ENCODE measurements at places on chromosomes 6 and 20. TPM values are rescaled to one million over a fixed set of nuclear protein-coding genes. Genes with fewer than 3 reads are reported as not detected.

GRCh38 chr6:135440087-135440792 is 57.3 kb downstream of the AHI1 start:
- H3K27me3 ChIP-seq = no peaks in the 10 kb centered on the region
- peak; percentile 19 for DNase-seq
- peaks cover 18% of the 10 kb centered on the region for H3K36me3 ChIP-seq
- H3K4me1 ChIP-seq = peaks cover 4% of the 10 kb centered on the region

DNA sequence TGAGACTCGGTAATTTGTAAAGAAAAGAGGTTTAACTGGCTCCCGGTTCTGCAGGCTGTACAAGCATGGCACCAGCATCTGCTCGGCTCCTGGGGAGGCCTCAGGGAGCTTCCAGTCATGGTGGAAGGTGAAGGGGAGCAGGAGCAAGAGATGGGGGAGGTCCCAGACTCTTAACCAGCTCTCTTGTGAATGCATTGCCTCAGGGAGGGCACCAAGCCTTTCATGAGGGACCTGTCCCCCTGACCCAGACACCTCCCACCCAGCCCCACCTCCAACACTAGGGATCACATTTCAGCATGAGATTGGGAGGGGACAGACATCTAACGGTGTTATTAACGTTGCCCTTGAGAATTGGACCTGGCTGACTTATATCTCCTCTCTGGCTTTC is 68.6 kb downstream of the PTPN1 start:
- H3K27ac ChIP-seq = no peak overlapping the region
- DNase-seq = no peak
- no peak overlapping the region for H3K4me3 ChIP-seq
- H3K27me3 ChIP-seq = no peaks in the 10 kb centered on the region

DNA sequence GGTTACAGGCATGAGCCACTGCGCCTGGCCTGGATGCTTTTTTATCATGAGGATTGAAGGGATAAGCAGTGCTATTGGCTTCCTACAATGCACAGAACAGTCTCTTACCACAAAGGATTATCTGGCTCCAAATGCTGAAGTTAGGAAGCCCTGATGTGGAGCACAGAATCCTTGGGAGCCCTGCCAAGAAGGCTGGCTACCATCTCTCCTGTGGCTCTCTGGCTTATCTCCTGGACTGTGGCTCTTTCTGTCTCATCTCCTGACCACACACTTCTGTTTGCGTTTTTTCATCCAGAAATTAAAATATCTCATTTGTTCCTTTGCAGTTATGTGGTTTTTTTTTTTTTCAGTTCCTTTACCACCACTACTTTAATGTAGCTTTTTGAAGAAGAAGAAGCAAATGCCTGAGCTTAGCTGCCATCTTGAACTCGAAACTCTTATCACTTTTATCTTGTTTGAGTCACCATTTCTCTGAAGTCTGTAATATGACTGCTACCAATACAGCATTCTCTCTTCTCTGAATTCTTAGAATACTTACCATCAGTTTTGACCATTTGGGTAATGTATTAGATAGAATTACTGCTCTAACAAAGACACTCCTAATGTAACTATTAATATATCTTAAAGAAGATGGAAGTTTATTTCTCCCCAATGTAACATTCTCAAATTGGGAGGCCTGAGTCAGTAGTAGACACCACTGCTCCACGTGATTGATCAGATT is 1044.7 kb downstream of the KIF16B start:
- H3K36me3 ChIP-seq = no peaks in the 10 kb centered on the region
- DNase-seq = no peak
- no peaks in the 10 kb centered on the region for H3K4me1 ChIP-seq

GRCh38 chr6:79984261-79984660 is 20.2 kb upstream of the TTK start:
- H3K27me3 ChIP-seq = no peaks in the 10 kb centered on the region
- H3K4me3 ChIP-seq = no peak overlapping the region
- H3K36me3 ChIP-seq = no peaks in the 10 kb centered on the region
- H3K27ac ChIP-seq = no peak overlapping the region
- no peaks in the 10 kb centered on the region for H3K4me1 ChIP-seq

DNA sequence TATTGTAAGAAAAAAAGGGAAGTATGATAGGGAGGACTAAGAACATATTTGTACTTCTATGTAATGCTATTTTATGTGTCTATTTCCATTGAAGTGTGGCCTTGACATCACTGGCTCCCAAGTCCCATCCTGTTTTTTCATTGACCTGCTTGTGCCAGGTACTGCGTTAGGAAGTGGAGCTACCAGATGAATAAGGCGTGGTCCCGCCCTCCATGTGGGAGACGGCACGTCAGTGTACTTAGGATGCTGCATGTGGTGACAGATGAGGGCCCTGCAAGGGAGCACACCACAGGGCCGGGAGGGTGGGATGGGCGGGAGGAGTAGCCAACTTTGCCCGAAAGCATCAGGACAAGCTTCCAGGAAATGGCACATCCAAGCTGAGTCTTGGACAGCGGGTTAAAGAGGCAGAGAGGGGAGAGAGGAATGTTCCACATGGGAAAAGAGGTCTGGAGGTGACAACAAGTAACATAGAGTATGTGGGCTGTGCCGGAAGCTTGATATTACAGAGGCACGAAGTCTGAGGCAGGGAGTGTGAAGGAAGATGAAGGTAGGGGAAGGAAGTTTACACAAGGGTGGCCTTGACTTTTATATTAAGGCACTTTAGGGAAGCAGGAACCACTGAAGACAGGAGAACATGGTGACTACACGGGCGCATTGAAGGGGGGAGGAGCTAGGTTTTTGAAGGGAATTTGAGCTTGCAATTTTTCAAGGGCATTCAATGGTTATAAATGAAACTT is 140.6 kb downstream of the MTHFD1L start:
- H3K4me3 ChIP-seq = no peak overlapping the region
- no peaks in the 10 kb centered on the region for H3K27me3 ChIP-seq
- no peak overlapping the region for H3K27ac ChIP-seq

GRCh38 chr6:47473791-47474346 is 3.7 kb upstream of the CD2AP start:
- H3K4me1 ChIP-seq = no peaks in the 10 kb centered on the region
- H3K27me3 ChIP-seq = no peaks in the 10 kb centered on the region
- H3K27ac ChIP-seq = no peak overlapping the region
- peaks cover 6% of the 10 kb centered on the region for H3K36me3 ChIP-seq
- no peak overlapping the region for H3K4me3 ChIP-seq

DNA sequence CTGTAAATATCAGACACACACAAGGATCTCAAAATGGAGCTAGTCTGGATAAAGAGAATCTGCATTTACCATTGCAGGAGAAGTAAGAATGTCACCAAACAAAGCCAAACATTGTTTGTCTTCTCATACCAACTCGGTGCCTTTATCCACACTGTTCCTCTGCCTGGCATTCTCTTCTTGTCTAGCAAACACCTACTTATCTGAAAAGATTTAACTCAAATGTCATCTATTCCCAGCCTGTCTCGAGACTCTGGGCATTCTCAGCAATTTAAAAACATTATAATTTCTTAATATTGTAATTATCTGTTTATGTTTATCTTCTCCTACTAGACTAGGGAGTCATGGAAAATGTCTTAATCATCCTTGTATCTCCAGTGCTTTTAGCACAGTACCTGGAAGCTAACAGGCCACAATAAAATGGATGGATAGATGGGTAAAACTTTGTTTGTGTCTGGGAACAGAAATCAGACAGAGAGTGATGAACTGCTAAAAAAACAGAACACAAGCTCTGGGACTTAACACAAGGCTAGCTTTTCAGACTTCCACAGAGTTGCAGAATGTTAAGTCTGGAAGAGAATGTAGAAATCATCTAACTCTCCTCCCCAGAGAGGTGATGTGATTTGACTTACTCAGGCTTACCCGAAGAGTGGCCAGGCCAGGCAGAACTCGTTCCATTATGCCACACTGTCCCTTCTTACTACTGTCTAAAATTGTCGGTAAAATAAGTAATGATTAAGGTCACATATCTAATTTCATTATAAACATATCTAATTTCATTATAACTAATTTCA is 42.3 kb upstream of the FAM83C start:
- H3K36me3 ChIP-seq = peaks cover 3% of the 10 kb centered on the region
- H3K27ac ChIP-seq = no peak overlapping the region
- DNase-seq = no peak
- peaks cover 25% of the 10 kb centered on the region for H3K4me1 ChIP-seq
- H3K27me3 ChIP-seq = no peaks in the 10 kb centered on the region

DNA sequence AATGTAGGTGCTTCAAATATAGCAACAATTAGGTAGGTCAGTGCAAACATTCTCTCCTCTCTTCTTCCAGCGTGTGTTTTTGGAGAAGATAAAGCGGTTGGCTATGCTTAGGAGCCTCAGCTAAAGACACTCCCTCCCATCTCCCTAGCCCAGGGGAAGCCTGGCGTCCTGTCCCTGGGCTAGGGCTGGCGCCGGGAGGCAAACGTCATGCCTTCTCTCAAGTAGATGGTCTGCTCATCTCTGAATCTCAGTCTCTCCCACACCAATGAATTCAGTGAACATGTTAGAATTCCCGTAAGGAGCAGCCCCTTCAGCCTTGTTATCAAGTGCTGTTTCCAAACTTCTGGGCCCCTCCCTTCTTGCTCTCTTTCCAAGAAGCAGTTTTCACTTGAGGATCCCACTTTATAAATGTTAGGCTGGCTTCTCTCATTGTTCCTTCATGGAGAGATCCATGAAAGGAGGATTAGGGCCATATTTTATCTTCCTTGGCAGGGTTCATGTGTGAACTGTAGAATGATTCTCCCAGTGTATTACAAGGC is 142.8 kb downstream of the CLIC5 start:
- H3K4me1 ChIP-seq = peaks cover 13% of the 10 kb centered on the region
- DNase-seq = no peak
- H3K27me3 ChIP-seq = no peaks in the 10 kb centered on the region
- H3K4me3 ChIP-seq = no peak overlapping the region

- no peak for DNase-seq
- H3K27me3 ChIP-seq = no peaks in the 10 kb centered on the region
- H3K27ac ChIP-seq = no peak overlapping the region
- H3K4me3 ChIP-seq = no peak overlapping the region
- H3K4me1 ChIP-seq = no peaks in the 10 kb centered on the region
Observed at GRCh38 chr6:128731249-128732165, 151.4 kb upstream of the LAMA2 start.

DNA sequence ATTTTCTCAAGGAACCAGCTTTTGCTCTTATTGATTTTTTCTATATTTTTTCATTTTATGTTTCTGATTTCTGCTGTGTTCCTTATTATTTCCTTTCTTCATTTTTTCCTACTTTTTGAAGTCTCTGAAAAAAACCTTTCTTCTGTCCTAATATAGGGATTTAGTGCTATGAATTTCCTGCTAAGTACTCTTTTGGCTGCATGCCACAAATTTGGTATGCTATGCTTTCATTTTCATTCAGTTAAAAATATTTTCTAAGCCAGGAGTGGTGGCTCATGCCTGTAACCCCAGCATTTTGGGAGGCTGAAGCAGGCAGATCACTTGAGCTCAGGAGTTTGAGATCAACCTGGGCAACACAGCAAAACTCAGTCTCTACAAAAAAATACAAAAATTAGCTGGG is 30.6 kb downstream of the SIRPD start:
- H3K36me3 ChIP-seq = no peaks in the 10 kb centered on the region
- H3K4me1 ChIP-seq = no peaks in the 10 kb centered on the region
- no peak overlapping the region for H3K27ac ChIP-seq
- peaks cover 19% of the 10 kb centered on the region for H3K27me3 ChIP-seq

GRCh38 chr6:7615611-7616383 is 25.8 kb downstream of the SNRNP48 start:
- peak; percentile 47 for DNase-seq
- H3K4me3 ChIP-seq = no peak overlapping the region
- H3K4me1 ChIP-seq = peaks cover 20% of the 10 kb centered on the region

DNA sequence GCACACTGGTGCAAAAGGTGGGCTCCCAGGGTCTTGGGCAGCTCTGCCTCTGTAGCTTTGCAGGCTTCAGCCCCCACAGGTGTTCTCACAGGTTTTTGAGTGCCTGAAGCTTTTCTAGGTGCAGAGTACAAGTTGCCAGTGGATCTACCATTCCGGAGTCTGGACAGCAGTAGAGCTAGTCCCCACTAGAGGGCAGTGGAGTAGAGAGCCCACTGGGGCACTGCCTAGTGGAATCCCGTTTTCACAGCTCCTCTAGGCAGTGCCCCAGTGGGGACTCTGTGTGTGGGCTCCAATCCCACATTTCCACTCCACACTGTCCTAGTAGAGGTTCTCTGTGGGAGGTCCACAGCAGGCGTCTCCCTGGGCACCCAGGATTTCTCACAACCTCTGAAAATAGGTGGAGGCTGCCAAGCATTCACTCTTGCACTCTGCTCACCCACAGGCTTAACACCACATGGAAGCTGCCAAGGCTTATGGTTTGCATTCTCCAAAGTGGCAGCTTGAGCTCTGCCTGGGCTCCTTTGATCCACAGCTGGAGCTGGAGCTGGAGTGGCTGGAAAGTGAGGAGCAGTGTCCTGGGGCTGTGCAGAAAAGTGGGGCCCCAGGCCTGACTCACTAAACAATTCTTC is 86.3 kb upstream of the PROKR2 start:
- no peaks in the 10 kb centered on the region for H3K27me3 ChIP-seq
- H3K4me3 ChIP-seq = no peak overlapping the region
- peak; percentile 10 for DNase-seq
- no peak overlapping the region for H3K27ac ChIP-seq

GRCh38 chr20:11979306-11979990 is 61.8 kb downstream of the BTBD3 start:
- DNase-seq = no peak
- H3K27me3 ChIP-seq = no peaks in the 10 kb centered on the region
- H3K36me3 ChIP-seq = no peaks in the 10 kb centered on the region
- no peak overlapping the region for H3K4me3 ChIP-seq
- H3K27ac ChIP-seq = no peak overlapping the region

- H3K4me1 ChIP-seq = peaks cover 33% of the 10 kb centered on the region
- H3K36me3 ChIP-seq = no peaks in the 10 kb centered on the region
- H3K4me3 ChIP-seq = no peak overlapping the region
- H3K27me3 ChIP-seq = no peaks in the 10 kb centered on the region
Observed at GRCh38 chr20:61191096-61191495, 61.0 kb upstream of the CDH4 start.

DNA sequence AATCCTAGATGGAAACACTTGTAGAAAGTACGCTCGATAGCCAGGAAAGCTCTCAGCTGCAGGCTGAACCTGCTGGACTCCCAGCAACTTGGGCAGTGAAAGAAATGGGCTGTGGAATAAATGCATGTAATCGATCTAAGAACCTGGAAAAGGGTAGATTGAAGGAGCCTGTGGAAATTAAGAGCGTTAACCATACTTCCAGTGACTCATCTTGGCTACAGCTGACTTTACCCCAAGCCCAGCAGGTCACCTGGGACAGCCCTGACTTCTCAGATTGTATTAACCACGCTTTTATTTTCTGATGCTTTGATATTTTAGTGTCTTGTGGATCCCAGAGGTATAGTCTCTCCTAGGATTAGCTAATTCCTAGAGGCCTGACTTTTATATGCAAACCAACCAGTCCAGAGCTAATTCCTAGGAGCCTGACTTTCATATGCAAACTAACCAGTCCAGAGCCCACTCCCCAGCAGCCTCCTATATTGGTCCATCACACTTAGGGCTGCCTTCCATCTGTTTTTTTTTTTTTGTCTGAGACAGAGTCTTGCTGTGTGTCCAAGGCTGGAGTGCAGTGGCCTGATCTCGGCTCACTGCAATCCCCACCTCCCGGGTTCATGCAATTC is 86.3 kb downstream of the GMPR start:
- H3K36me3 ChIP-seq = peaks cover 18% of the 10 kb centered on the region
- peaks cover 28% of the 10 kb centered on the region for H3K4me1 ChIP-seq
- DNase-seq = no peak
- H3K4me3 ChIP-seq = no peak overlapping the region

- no peak overlapping the region for H3K27ac ChIP-seq
- no peak for DNase-seq
- H3K4me1 ChIP-seq = peaks cover 13% of the 10 kb centered on the region
- no peak overlapping the region for H3K4me3 ChIP-seq
Observed at GRCh38 chr6:111456208-111456607, 26.8 kb downstream of the REV3L start.

RFX6 gene
- total RNA-seq = not detected

OR2H1 gene
- not detected for total RNA-seq

PLCB4 gene
- 4.0 TPM for total RNA-seq

UBD gene
- total RNA-seq = 9.9 TPM

STMND1 gene
- total RNA-seq = not detected

BCL2L1 gene
- 106 TPM for total RNA-seq

MDFI gene
- total RNA-seq = not detected

SPDEF gene
- not detected for total RNA-seq
